ENCODE measurements at places on chromosomes 13 and 19.

DNA sequence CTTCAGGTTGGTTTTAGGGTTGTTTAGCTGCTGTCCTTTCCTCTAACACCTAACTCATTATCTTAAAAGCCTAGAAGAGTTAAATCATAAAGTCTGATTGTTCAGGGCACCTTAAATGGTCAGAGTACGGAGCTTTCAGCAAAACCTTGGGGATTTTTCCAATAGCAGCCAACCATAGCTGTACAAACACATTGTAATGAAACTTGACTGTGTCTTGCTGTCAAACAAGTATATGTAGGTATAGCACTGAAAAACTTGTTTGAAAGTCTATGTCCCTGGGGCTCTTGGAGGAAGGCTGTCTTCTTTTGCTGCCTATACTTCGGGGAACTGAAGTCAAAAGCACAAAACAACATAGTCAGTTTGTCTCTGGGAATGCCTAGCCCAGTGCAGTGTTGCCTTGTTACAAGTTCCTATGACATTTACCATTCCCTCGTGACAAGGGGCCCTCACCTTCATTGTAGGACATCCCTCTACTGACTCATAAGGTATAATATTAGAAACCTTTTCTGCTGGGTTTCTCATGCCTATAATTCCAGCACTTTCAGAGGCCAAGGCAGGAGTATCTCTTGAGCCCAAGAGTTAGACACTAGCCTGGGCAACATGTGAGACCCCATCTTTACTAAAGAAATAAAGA, 474.5 kb upstream of the NBEA start:
- H3K4me3 ChIP-seq, result no peak overlapping the region
- H3K36me3 ChIP-seq, result no peaks in the 10 kb centered on the region
- no peak overlapping the region for H3K27ac ChIP-seq
- no peaks in the 10 kb centered on the region for H3K4me1 ChIP-seq

DNA sequence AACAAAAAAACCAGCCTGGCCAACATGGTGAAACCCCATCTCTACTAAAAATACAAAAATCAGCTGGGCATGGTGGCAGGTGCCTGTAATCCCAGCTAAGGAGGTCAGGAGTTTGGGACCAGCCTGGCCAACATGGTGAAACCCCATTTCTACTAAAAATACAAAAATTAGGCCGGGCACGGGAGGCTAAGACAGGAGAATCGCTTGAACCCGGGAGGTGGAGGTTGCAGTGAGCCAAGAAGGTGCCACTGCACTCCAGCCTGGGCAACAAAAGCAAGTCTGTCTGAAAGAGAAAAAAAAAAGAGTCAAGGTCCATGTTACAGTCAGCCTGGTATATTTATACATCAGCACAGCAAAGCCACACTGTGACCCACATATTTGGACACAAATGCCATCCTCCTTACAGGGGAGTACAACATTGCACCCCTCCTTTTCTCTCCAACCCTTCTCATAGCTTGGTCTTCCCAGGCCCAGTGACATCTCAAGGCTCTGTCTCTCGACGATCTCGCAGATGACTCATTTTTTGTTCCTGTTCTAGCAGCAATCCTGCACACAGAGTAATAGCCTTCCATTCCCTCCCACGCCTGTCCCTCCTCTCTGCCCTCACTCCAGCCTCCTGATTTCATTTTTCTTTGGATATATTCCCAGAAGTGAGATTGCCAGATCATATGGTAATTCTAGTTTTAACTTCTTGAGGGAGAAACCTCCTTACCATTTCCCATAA, 21.0 kb upstream of the DPP9 start:
- H3K36me3 ChIP-seq, result no peaks in the 10 kb centered on the region
- peaks cover 19% of the 10 kb centered on the region for H3K27me3 ChIP-seq
- H3K4me1 ChIP-seq, result peaks cover 2% of the 10 kb centered on the region
- no peak overlapping the region for H3K27ac ChIP-seq

DNA sequence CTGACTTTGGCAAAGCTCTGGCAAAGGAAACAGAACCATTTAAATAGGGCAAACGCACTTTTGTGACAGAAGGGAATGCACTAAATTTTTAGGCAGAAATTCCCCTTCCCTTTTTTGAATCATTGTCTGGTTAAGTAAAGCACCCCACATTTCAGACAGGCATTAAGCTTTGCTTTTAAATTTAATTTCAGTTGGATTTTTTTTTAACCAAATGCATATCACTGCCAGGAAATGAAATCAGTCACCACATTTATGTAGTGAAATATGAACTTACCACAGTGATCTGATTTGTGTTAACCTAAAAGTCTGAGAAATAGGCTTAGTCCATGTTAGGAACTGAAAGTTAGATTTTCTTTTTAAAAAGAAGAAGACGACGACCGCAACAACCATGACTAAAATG, 10.8 kb downstream of the GPR183 start:
- no peaks in the 10 kb centered on the region for H3K27me3 ChIP-seq
- peaks cover 78% of the 10 kb centered on the region for H3K4me1 ChIP-seq
- DNase-seq, result no peak
- H3K4me3 ChIP-seq, result peak overlapping the region; percentile 71
- peaks cover 51% of the 10 kb centered on the region for H3K36me3 ChIP-seq

GRCh38 chr13:61546413-61546812, 130.8 kb upstream of the PCDH20 start:
- H3K4me3 ChIP-seq, result no peak overlapping the region
- no peaks in the 10 kb centered on the region for H3K36me3 ChIP-seq
- DNase-seq, result no peak
- no peaks in the 10 kb centered on the region for H3K27me3 ChIP-seq
- H3K27ac ChIP-seq, result no peak overlapping the region
